T-cell (primary cell): ENCODE measurements at places on chromosomes 4 and X. TPM values are rescaled to one million over a fixed set of nuclear protein-coding genes. Genes with fewer than 3 reads are reported as not detected.

- no peak for DNase-seq
Measured at GRCh38 chr4:78569306-78569821, 17.8 kb downstream of the ANXA3 start.

GRCh38 chr4:60173718-60174117, 1026.4 kb upstream of the ADGRL3 start:
- DNase-seq: no peak

DNA sequence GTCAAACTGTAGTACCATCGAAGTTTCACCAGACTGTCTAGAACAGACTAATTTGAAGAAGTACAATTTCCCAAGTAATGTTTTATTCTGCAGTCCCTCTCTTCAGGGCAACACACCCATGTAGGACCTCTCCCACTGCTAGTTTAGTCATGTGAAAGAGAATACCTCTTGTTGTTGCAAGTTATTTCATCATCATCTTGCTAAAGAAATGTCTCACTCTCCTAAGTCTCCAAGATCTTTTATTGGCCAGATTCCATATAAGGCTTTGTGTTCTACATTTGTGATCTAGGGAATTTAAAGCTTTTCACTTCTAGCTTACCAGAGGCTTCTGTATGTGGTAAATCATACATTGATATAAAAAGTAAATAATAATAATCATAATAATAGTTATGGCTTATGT, 745.3 kb upstream of the MAGEB2 start:
- DNase-seq: no peak

DNA sequence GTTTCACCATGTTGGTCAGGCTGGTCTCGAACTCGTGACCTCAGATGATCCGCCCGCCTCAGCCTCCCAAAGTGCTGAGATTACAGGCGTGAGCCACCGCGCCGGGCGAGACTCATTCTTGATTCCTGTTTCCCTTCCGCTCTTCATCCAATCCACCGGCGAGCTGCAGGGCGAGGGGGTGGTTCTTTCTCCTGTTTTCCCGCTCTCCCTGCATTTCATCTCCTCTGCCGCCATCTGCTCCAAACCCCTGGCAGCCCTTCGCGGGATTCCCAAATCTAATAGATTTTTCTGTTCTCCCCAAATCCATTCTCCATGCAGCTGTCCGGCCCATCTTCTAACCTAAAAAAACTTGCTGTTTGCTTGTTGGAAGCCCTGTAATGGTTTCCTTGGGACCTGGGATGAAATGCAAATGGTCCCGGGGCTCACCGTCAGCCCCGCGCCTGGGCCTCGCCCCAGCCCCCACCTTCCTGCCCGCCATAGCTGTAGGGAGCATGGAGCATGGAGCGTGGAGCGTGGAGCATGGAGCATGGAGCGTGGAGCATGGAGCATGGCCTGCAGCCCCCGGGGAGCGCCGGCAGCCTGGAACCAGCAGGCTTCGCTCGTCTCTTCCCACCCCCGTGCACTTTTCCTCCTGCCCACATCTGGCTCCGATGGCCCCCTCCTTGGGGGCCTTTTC, 1.1 kb downstream of the ZFP42 start:
- DNase-seq: no peak

DNA sequence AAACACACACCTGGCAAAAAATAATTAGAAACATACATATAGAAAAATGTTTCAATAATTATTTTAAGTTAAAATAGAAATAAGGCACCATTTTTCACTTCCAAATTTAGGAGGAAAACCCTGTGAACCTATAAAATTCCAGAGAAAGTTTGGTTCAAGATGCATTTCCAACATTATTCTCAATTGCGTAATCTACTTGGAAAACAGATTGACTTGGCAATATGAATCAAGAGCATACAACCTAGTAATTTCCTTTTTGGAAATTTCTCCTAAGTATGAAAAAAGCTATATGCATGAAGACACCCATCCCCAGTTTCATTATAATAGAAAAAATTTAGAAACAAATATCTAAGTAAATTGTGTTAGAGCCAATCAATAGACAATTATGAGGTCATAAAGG, 242.9 kb downstream of the IQCM start:
- no peak for DNase-seq

DNA sequence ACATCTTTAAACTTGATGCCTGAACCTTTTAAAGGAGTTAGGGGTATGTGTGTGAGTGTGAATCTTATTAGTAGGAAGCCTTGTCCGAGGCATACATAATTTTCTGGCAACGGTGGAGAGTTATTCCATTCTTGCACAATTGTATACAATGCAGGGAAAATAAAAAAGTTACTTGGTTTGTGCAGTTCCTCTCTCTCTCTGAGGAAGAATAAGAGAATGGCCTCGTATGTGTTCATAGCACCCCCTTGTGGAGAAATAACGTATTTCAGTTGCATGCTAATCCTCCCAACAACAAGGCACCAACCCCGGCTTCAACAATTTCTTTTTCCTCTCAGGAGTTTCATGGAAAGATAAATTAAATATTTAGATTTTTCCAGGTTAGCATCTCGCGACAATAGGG, 33.7 kb upstream of the FGF13 start:
- DNase-seq: no peak

GRCh38 chrX:20988118-20988517, 386.1 kb upstream of the CNKSR2 start:
- no peak for DNase-seq

DNA sequence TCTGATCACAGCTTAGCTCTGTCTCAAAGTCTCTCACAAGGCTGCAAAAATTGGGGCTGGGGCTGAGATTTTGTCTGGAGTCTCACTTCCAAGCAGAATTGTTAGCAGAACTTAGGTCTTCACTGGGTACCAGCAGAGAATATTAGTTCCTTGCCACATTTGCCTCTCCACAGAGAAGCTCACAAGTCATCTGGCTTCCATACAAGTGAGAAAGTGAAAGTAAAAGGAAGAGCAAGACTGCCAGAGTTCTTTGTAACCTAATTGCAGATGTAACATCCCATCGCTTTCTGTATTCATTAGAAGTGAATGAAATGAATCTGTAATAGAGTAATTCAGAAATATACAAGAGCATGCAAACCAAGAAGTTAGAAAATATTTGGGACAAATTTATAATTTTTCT, 624.1 kb upstream of the GNPDA2 start:
- no peak for DNase-seq

DNA sequence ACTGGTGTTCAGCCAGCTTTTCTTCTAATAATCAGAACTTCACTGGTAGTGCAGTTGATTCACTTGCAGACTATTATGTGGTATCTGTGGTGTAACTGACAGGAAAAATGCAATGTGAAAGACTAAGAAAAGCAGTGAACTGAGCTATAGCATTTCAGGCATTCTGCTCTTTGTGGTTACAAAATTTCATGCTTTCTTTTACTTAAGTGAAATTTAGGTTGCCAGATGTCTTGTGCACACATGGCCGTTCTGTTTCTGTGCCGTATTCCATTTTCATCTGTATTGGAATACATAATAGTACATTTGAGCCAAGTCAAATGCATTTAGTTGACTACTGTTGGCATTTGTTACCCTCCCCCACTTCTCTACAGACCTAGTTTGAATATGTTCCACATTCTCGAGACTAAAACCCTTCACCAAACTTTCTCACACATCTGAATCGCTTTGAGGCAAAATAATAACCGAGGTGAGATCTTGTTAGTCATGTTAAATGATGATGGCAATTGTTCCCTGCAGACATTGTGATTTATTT, 8.2 kb downstream of the RTL3 start:
- no peak for DNase-seq

DNA sequence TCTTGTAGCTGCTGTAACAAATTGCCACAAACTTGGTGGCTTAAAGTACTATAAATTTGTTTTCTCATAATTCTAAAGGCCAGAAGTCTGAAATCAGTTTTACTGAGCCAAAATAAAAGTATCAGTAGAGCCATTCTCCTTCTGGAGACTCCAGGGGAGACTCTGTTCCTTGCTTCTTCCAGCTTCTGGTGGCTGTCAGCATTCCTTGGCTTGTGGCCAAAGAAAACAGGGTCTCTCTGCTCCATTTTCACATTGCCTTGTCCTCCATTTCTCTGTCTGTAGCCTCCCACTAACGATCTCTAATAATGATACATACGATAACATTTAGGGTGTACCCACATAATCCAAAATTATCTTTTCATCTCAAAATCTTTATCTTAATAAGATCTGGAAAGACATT, 200.4 kb downstream of the MAB21L2 start:
- no peak for DNase-seq

GRCh38 chr4:116357758-116358157, 727.6 kb downstream of the TRAM1L1 start:
- peak; percentile 9 for DNase-seq

GRCh38 chr4:139530833-139531427, 25.1 kb downstream of the SETD7 start:
- DNase-seq: peak; percentile 37

DNA sequence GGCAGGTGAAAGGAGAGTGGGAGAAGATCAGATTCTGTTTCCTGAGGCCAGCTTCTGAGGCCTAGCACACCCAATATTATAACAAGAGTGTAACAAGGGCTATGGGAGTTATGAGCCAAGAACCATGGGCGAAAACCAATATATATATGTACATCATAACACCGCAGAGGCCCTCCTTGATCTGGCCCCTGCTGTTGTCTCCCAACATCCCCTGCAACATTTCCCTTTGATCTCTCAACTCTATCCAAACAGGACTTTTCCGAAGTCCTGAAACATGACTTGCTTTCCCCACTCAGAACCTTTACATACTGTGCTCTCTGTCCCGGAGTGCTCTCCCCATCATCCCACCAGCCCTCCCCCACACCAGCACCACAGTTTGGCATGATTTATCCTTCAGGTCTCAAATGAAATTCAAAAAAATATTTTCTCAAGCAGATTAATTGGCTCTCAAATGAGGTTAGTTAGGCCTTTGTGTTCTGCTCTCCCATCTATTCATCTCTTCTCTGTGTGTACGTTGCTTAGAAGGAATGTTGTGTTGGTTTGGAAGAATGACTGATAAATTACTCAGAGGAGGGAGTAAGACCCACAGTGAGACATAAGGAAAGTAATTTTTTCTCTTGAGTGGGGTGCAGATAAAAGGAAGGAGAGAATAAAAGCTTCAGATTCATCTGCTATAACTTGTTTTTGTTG, 58.1 kb upstream of the SMIM10 start:
- DNase-seq: no peak

- DNase-seq: no peak
Measured at GRCh38 chrX:119237562-119237942, 1.5 kb downstream of the PGRMC1 start.

DNA sequence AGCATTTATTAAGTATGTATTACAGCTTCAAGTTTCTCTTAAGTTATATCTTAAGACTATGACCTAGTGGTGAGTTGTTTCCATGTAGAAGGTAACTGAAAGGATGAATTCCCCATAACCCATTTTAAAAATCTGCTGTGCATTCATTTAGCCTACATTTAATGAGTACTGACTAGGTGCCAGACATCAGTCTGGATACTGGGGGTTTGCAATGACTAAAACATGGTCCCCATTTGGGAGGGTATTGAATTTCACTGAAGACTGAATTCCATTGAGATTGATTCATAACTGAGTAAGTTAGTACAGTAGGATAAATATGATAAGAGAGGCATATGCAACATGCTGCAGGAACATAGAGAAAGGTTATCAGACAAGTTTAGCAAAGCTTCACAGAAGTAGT, 241.5 kb downstream of the FRAS1 start:
- no peak for DNase-seq

DNA sequence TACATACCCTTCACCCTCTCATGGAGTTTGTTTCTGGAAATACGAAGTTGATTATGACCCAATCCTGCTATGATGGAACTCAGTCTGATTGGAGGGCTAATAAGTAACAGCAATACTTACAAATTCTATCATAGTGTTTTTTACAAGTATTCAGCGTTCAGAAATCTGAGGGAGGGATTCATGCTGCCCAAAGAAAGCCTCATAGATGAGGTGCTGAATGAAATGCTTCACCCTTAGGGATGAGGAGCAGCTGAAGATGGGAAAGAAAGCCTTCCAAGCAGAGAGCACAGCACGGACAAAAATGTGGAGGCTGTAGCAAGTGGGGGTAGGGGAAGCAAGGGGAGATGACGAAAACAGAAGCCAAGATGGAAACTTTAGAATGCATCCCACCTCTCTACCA, 27.9 kb upstream of the TBC1D1 start:
- no peak for DNase-seq

- no peak for DNase-seq
Measured at GRCh38 chrX:40174854-40175510, 77.2 kb upstream of the BCOR start.

GRCh38 chr4:138405934-138406567, 163.9 kb upstream of the SLC7A11 start:
- DNase-seq: no peak

GRCh38 chrX:47804315-47804714, 32.4 kb upstream of the ZNF81 start:
- no peak for DNase-seq

DNA sequence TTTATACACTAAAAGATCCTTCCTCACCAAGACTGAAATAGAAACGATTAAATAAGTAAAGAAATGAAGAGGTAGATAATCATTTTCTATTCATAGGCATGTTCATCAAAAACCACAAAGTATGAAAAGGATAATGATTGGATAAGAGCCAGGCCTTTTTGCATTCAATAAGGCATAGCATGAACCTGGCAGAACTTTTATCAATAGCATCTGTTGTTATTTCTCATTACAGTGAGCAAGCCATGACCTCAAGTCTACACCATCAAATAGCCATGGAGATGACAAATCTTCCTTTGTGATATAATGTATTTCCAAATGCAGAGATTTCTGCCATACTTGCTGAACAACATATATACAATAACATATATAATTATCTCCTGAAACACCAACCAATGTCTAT, 206.0 kb upstream of the SLC7A11 start:
- no peak for DNase-seq

GRCh38 chrX:39765327-39765726, 332.4 kb downstream of the BCOR start:
- DNase-seq: no peak

CT83 gene
- total RNA-seq: not detected

WAS gene
- total RNA-seq: 99.3 TPM

CDS1 gene
- 0.92 TPM for total RNA-seq

POU4F2 gene
- total RNA-seq: not detected

RBMXL3 gene
- not detected for total RNA-seq

SUPT20HL1 gene
- not detected for total RNA-seq

PAGE2 gene
- total RNA-seq: not detected
